ENCODE measurements at places on chromosomes 13 and 19. TPM values are rescaled to one million over a fixed set of nuclear protein-coding genes. Genes with fewer than 3 reads are reported as not detected.

Gene ACER1
- 0.13 TPM for total RNA-seq

DNA sequence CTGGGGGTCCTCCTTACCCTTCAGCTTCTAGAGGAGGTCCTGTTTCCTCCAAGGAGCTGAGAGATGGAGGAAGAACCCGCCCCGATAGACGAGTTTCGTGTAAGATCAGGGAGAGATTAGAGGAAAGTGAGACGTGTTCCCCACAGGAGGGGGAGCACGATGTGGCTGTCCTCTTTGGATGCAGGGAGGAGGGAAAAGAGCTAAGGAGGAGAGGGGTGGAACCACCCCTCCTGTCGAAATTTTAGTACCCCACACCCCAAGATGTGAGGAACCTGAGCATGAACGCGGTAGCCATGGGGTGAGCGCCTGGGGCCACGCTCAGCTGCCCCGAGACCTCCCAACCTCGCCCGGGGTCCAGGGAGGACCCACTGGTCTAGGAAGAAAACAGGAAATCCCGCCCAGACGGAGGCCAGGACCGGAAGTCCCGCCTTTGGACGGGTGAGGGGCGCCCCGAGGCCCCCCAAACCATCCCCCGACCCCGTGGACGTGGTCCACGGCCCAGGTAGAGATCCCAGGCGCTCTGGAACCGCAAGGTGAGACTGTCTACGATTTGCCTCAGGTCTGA, 1.2 kb downstream of the AKT1S1 start:
- peak; percentile 54 for DNase-seq

- DNase-seq = no peak
These were observed 149.8 kb downstream of the EFNB2 start for GRCh38 chr13:106385654-106386053.

Gene WTIP
- 0.63 TPM for total RNA-seq

- peak; percentile 85 for DNase-seq
These were observed at the start of gene LRCH1 for GRCh38 chr13:46552889-46553520. LRCH1 (plus strand) TSS chr13:46553170; CDS start chr13:46553397, 227 bp downstream.
